ENCODE measurements at places on chromosomes 11 and 22. TPM values are rescaled to one million over a fixed set of nuclear protein-coding genes. Genes with fewer than 3 reads are reported as not detected.

GRCh38 chr11:5174934-5175333, 20.4 kb upstream of the OR52A1 start:
- DNase-seq, result no peak

MYBPC3 gene
- not detected for total RNA-seq

DNA sequence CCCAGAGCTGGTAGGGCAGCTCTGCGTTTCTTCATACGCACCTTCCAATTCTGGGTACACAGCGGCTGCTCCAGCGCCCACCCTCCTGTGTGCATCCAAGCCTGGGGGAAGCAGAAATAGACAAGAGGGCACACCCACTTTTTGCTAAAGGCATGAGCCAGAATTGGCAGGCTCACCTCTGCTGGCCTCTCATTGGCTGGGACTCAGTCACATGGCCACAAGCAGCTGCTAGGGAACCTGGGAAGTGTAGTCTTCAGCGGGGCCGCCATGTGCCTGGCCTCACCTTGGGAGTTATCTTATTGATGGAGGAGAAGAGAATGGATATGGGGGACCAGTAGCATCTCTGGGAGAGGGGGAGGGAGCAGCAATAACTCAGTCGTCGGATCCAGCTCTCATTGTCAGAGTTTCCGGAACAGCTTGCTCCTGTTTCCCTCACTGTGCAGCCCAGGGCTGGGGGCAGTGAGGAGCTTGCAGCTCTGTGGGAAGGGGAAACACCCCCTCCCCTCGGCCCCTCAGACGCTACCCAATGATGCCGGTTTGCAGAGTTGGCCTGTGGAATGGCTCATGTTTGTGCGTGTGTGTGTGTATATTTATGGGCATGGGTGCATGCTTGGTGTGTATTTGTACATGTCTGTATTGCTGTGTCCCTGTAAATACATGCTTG, 11.8 kb upstream of the MIEF1 start:
- peak; percentile 74 for DNase-seq

DNA sequence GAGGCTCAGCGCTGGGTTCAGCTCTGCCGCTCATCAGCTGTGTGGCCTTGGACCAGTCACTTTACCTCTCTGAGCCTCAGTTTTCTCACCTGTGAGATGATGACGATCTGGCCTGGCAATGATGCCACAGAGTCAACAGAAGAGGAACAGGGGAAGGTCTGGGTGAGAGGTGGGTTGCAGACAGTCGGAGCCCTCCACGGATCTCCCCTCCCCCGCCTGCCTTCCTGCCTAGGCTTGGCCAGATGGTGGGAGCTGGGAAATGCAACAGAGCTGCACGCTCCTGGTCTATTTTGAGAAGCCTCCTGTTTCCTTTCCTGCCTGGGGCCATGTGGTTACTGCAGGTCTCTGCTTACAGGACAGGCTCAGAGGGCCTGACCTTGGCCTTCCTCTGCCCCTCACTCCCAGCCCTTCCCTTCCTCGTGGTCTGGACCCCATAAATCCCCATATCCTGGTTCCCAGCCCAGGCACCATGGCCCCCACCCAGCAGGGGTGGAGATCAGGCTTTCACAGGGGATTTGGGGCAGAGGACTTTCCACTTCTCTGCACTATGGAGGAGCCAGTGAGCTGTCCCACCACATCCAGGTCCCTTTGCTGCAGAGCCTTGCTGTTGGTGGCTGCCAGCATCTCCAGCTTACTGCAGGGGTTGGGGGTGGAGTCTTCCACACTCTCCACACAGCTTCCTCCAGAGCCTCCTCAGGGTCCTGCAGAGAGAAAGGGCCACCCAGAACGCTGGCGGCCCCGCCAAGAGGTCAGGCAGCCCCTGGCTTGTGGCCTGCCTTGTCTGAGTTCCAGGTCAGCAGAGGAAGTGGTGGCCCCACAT, 46.9 kb downstream of the C11orf96 start:
- no peak for DNase-seq

CLMP gene
- 0.19 TPM for total RNA-seq

All from activated T-cell treated with anti-CD3 and anti-CD28 coated beads, Interleukin-2, amount 50 U/mL, for 72 hours (primary cell).